Stimulated activated CD4-positive, alpha-beta T cell treated with anti-CD3 and anti-CD28 coated beads, Interleukin-1b, Interleukin-23, amount 100 ng/mL, for 48 hours (primary cell): ENCODE measurements at places on chromosomes 6 and 20.

DNA sequence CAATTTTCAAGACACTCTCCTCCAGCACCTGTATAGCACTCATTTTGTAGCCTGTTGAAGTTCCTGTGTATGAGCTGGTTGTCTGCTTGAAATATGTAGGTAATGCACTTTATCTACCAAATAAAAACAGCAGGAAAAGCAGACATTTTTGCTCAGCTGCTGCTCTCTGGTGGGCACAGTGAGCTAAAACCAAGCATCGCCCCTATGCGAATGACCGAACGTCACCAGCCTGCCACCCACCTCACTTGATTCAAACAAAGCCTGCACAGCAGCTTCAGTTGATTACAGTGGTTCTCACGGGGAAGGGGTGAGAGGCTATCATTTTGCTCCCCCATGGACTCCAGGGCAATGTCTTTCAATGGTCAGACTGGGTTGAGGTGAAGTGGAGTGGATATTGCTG is 185.7 kb downstream of the SASH1 start:
- no peak for DNase-seq

DNA sequence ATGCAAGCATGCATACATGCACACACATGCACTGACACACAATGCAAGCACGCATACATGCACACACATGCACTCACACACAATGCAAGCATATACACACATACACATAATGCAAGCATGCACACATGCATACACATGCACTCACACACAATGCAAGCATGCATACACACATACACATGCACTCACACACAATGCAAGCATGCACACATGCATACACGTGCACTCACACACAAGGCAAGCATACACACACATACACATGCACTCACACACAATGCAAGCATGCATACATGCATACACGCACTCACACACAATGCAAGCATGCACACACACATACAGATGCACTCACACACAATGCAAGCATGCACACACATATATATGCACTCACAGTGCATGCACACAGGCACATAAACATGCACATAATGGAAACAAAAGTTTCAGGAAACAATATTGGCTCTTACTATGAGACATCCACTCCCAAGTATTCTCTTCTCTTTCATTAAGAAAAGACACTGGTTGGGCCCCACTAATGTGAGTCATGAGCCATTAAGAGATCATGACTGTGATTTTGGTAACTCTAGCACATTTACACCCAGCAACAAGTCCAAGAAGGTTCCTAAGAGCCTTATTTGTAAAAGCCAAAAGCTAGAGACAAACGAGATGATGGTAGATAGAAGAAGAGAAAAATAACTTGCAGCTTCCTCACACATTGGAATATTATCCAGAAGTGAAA is 22.2 kb downstream of the APCDD1L start:
- DNase-seq: no peak

DNA sequence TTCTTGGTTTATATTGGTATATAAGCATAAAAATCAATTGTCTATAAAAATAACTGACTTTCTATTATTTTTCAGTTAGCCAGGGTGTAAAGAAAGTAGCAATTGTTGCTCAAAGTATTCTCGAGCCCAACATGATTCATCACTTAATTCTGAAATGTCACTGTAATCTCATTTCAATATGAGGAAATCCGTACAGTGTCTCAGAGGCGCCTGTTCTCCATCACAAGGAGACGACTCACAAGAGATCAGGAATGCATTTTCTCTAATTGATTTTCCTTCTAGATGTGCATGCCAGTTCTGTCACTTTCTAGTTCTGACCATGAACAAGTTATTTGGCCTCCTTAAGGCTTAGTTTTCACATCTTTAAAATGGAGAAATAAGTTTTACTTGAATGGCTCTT is 753.1 kb downstream of the MAFB start:
- no peak for DNase-seq

- DNase-seq: no peak
Measured at GRCh38 chr6:111854683-111855082, 18.6 kb downstream of the FYN start.

- no peak for DNase-seq
Measured at GRCh38 chr6:6438286-6438685, 117.8 kb upstream of the F13A1 start.

- no peak for DNase-seq
Measured at GRCh38 chr6:44556046-44556445, 168.5 kb downstream of the CDC5L start.
